ENCODE measurements at places on chromosomes 4 and X.

- DNase-seq = no peak
These were observed 26.5 kb downstream of the SPARCL1 start for GRCh38 chr4:87502580-87503238.

GRCh38 chr4:185005219-185005819, 13.0 kb upstream of the HELT start:
- DNase-seq = peak; percentile 38

DNA sequence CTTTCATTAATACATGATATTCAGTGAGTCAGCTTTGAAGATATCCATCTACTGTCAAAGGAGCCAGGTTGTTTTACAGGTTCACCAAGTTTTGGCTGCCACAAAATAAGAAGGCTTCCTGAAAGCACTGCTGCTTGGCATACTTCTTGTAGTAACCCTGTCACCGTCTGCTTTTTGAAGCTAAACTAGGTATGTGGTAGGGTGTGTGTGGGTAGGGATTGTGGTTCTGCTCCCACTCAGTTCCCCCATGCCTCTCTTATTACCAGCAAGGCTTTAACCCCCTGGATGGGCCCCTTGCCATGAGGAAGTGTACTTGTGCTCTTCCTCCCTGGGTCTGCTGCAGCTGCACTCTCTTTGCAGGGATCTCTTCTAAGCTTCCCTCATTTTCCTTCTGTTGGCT, 191.2 kb downstream of the BANK1 start:
- no peak for DNase-seq

DNA sequence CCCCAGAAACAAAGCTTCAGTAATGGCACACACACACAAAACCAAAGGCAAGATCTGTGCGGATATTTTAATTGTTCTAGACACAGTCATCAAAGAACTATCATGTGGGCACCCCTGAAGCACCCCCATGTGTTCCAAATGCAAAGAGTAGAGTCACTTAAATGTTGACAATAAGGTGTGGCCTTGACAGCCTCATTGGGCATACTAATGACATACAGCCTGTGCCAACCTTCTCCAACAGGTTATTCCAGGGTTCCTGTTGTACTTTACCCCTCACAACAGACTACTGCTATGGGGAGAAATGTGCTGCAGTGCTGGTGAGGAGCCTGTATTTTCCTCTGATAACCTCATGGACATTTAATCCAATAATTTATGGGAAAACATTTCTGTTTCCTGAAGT, 29.8 kb upstream of the CT47C1 start:
- DNase-seq = no peak

GRCh38 chr4:130563889-130564418, 1468.0 kb downstream of the C4orf33 start:
- no peak for DNase-seq

- DNase-seq = no peak
These were observed 24.2 kb upstream of the SPON2 start for GRCh38 chr4:1196421-1197183.

DNA sequence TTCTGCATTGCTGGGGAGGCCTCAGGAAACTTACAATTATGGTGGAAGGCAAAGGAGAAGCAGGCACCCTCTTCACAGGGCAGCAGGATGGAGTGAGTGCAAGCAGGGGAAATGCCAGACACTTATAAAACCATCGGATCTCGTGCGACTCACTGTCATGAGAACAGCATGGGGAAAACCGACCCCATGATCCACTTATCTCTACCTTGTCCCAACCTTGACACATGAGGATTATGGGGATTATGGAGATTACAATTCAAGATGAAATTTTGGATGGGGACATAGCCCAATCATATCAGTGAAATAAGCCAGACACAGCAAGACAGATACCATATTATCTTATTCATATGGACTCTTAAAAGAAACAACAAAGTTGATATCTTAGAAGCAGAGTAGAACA, 134.9 kb downstream of the C4orf33 start:
- no peak for DNase-seq

DNA sequence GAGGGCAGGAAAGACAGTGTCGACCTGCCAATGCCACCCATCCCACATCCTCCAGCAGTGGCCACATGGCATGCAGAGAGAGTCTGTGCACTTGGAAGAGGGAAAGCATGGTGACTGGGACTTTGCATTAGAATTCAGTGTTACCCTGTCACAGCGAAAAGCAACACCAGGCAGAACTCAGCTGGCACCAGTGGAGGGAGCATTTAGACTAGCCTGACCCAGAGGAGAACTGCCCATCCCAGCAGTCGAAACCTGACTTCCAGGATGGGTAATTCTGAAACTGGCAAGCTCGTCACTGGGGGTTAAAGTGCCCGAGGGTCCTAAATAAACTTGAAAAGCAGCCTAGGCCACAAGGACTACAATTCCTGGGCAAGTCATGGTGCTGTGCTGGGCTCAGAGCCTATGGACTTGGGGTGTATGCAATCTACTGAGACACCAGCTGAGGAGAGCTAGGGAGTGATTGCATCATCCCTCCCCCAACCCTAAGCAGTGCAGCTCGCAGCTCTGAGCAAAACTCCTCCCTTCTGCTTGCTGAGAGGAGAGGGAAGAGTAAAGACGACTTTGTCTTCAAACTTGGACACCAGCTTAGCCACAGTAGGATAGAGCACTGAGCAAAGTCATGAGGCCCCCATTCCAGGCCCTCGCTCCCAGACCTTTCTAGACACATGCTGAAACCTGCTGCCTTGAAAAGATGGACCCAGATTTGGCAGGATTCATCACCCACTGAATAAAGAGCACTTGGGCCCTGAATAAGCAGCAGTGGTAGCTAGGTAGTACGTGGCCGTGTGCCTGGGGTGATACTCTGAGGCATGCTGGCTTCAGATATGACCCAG, 68.8 kb downstream of the DDX60L start:
- DNase-seq = no peak

DNA sequence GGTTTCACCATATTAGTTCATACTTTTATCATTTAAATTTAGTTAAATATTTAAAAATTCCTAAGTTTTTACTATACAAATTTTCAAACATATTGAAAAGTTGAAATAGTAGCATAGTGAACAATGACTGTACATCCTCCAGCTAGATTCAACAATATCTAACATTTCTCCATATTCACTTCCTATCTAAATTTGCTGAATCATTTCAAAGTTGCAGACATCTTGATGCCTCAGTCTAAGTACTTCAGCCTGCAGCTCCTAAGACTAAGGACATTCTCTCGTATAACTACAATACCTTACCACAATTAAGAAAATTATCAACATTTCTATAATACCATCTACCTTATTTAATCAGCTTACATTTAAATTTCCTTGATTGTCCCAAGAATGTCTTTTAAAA, 132.7 kb downstream of the TMEM164 start:
- DNase-seq = no peak

DNA sequence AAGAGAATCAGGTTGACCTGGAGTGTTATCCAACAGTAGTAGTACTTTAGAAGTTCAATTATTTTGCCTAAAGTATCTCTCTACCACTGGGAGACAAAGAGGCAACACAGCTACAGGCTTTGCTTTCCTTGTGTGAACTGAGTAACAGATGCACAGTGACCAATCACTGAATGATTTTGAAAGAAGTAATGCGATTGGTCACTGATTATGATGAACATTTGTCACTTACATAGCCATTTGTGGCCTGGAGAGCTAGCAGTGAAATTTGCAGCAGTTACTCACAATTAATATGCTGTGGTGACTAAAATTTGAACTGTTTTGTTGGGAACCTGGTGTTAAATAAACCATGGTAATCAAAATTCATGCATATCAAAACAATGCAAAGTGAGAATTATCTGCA, 508.7 kb upstream of the DIPK2B start:
- no peak for DNase-seq

DNA sequence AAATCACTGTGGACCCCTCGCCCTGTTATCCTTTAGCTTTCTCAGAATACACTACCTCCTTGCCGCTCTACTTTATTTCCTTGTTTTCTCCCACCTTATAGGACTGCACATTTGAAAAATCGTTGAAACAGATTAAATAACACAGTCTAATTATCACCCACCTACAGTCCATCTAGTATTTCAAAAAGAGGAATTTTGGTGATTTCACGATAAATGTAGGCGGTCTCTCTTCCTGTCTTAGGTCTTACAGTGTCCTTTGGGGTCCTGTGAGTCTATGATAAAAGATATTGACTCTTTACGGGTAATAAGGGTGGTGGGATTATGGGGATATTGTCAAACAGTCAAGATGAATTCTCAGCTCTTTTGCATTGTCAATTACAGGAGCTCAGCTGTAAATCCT, 2.4 kb upstream of the TBL1X start:
- DNase-seq = no peak

GRCh38 chr4:156568041-156568440, 403.6 kb downstream of the PDGFC start:
- DNase-seq = no peak

DNA sequence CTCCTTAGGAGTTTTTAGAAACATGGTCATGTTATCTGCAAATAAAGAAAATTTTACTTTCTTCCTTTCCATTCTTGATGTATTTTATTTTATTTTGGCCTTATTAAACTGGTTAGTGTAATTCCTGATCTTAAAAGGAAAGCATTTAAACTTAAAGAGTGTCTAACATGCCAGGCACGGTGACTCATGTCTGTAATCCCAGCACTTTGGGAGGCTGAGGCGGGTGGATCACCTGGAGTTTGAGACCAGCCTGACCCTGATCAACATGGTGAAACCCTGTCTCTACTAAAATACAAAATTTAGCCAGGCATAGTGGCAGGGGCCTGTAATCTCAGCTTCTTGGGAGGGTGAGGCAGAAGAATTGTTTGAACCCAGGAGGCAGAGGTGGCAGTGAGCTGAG, 281.3 kb downstream of the PTTG2 start:
- no peak for DNase-seq

DNA sequence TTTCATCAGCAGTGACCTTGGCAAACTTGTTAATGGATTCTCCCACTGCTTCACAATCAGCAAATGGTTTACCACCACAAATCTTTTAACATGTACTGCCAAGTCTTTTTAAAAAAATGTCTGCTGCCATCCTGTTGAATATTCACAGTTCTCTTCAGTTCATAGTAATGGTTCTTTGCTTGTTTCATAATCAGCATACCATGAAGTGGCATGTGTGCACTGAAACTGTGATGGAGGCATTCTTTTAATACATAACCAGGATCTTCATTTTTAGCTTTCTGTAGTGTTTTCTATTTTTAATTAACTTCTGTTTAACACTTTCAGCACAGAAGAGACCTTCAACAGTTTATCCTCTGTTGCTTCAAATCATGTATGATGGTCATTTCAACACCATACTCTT, 230.1 kb upstream of the ARSJ start:
- no peak for DNase-seq

- no peak for DNase-seq
These were observed 409.1 kb upstream of the TENM3 start for GRCh38 chr4:181834071-181834470.
